ENCODE measurements at places on chromosomes 11 and 22.

DNA sequence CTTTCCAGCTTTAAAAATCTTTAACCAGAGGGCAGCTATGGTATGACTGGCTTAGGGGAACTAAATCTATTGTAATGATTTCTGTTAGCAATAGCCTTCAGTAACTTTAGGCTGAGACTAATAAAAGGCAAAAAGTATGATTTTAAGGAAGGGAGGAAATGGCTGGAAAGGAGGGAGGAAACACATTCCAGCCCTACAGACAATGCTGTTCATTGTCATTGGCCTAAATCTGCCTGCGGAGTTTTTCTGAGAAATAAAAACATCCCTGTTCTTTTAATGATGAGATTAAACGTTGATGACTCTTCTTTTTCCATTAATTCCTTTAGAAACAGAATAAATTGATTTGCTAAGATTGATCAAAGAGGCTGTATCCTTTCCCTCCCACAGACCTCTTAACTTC is 99.6 kb upstream of the GRAMD1B start:
- no peak for DNase-seq

GRCh38 chr11:64231546-64231945 is 1.2 kb downstream of the DNAJC4 start:
- DNase-seq = no peak

DNA sequence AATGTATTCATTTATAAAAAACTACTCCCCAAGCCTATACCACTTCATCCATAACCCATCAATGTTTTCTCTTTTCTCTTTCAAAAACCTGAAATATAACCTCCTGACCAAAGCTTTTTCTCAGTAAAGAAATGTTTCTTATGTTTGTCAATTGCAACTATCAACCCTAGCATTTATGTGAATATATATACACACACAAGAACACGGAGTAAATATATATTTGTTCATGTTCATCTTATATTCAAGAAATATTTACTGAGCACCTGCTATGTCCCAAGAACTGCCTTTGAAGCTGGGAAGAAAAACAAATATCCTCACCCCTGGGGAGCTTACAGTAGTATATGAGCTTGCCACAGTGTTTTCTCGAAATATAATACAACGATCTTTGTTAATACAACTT is 3.5 kb downstream of the MRTFA start:
- no peak for DNase-seq

DNA sequence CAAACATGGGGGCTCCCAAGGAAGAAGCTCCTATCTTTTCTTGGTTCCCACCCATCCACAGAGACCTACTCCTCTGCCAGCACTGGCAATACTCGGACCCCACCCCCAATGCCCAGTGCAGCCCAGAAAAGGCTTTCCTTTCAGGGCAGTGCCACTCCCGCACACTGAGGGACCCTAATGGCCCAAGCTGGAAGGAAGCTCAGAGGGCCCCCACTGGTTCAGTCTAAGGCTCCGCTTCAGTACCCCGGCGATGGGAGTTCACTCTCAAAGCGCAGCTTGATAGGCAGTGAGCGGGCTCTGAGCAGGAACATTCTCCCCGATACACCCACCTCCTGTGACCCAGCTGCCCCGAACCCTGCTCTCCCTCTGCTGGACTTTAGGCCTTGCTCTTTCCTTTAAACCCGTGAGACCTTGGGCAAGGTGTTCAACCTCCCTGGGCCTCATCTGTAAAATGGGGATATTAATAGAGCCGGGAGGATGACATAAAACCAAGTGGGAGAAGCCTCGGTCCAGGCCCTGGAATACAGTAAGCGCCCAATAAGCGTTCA is 48.4 kb downstream of the CHRDL2 start:
- DNase-seq = no peak

DNA sequence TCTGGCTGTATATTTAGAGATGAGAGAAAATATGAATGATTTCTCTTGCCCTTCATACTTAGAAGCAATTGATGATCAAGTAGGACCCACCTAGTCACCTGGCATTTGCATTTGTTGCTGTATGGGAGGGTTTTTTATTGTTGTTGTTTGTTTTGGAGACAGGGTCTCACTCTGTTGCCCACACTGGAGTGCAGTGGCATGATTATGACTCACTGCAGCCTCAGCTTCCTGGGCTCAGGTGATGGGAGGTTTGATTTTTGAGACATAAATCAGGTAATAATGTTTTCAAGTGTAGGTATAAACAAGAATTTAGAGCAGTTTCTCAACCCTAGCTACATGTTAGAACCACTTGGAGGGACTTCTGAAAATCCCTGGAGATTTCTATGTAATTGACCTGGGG is 63.0 kb downstream of the TNRC6B start:
- peak; percentile 51 for DNase-seq

- no peak for DNase-seq
Observed at GRCh38 chr11:129625930-129626329, 189.7 kb upstream of the TMEM45B start.

GRCh38 chr22:35688913-35689675 is 28.6 kb upstream of the APOL5 start:
- no peak for DNase-seq

DNA sequence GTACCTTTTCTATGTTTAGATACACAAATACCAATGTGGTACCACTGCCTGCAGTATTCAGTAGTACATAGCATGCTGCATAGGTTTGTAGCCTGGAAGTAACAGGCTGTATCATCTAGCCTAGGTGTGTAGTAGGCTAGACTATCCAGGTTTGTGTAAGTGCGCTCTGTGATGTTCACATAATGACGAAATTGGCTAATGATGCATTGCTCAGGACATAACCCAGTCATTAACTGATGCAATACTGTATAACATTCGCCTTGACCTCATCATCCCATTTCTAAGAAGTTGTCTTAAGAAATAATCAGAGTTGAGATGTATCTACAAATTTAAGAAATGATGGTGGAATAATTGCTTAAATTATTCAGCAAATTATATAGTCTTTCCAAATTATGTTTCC is 116.0 kb upstream of the TIMP3 start:
- no peak for DNase-seq

DNA sequence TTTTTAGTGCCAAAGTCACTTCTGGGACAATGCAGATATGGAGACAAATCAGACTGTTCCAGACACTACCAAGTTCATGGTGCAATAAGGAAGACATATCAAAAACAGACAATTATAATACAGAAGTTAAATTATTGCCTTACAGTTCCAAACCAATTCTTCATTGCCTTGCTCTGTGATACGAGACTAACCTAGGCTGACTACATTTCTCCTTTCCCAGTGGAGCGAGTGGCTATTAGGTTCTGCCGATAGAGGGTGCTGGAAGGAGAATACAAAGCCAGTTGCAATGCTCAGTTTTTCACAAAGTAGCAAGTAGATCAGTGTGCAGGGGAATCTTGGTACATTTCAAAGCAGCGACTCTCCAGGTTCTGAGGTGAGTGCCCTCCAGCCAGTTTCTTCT is 67.8 kb downstream of the FAM168A start:
- DNase-seq = no peak

GRCh38 chr11:43986881-43987280 is 44.4 kb downstream of the C11orf96 start:
- DNase-seq = no peak

GRCh38 chr11:94782446-94782845 is 14.3 kb downstream of the AMOTL1 start:
- DNase-seq = no peak
